ENCODE measurements at places on chromosomes 12 and 14. TPM values are rescaled to one million over a fixed set of nuclear protein-coding genes. Genes with fewer than 3 reads are reported as not detected.

Gene HSPB8
- polyA plus RNA-seq: 7.5 TPM

Gene MYO1A
- polyA plus RNA-seq: 0.25 TPM

Gene PLEK2
- polyA plus RNA-seq: 2.4 TPM

Gene CCNB1IP1
- 138 TPM for polyA plus RNA-seq

Gene TXNRD1
- 71.8 TPM for polyA plus RNA-seq

Gene TBX5
- polyA plus RNA-seq: not detected

Gene MYF6
- polyA plus RNA-seq: 0.14 TPM

Gene PPP4R4
- polyA plus RNA-seq: 0.18 TPM

Gene MDGA2
- polyA plus RNA-seq: 1.9 TPM

Gene MYBPC1
- polyA plus RNA-seq: not detected

Gene SERPINA9
- not detected for polyA plus RNA-seq

Gene KRT71
- not detected for polyA plus RNA-seq

Gene ERGIC2
- polyA plus RNA-seq: 103 TPM

Gene DIO2
- polyA plus RNA-seq: 0.76 TPM

Gene TAS2R9
- polyA plus RNA-seq: not detected

Gene LMO3
- 2.4 TPM for polyA plus RNA-seq

Gene KRT6C
- not detected for polyA plus RNA-seq

Gene KRT5
- 0.40 TPM for polyA plus RNA-seq

Gene KCNH5
- 0.07 TPM for polyA plus RNA-seq

Gene TMTC2
- 40.5 TPM for polyA plus RNA-seq

Gene RDH5
- polyA plus RNA-seq: 19.2 TPM

Gene TSPAN11
- polyA plus RNA-seq: 4.4 TPM

Gene OTX2
- polyA plus RNA-seq: not detected

Gene CLEC2A
- polyA plus RNA-seq: not detected

Gene P3H3
- 24.6 TPM for polyA plus RNA-seq

Gene P2RX2
- 0.86 TPM for polyA plus RNA-seq

Gene TSHR
- polyA plus RNA-seq: 0.32 TPM

Gene DCN
- polyA plus RNA-seq: 520 TPM

Gene RAD9B
- polyA plus RNA-seq: 1.1 TPM

Gene MFAP5
- polyA plus RNA-seq: not detected
